Epithelial cell of proximal tubule (primary cell): ENCODE measurements at places on chromosomes 6 and 20.

DNA sequence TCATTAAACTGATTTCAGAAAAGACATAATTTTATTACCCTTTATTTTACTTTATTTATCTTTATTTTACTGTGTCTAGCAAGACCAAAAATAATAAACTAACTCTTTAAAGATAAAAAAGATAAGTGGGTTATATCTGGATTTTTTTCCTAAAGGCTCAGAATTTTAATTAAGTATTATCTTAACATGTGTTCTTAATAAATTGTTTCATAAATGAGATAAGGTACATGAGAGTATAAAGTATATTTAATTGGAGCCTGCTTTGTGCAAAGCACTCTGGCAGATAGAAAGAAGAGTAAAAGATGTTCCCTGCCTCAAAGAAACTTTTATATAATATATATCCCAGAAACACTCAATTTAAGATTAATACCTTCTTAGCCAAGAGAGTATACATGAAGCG lies 8.7 kb upstream of the FAM135A start:
- no peak for DNase-seq

DNA sequence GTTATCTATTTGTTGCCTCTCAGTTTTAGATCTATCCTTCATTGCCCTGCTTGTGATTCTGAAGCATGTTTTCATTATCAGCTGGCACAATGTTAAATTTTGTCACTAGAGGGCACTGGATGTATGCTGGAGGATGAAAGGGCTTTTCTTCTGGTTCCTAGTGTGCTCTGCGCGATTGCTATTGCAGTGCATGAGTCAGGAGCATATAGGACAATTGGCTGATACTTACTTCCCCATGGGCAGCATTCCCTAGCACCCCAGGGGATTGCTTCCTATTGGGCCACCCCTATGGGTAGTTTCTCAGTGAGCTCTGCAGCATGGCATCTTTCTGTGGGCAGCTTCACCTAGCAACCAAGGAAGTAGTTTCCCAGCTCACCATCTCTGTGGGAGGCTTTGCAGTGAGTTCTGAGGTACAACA lies 280.3 kb upstream of the SYNCRIP start:
- peak; percentile 32 for DNase-seq

DNA sequence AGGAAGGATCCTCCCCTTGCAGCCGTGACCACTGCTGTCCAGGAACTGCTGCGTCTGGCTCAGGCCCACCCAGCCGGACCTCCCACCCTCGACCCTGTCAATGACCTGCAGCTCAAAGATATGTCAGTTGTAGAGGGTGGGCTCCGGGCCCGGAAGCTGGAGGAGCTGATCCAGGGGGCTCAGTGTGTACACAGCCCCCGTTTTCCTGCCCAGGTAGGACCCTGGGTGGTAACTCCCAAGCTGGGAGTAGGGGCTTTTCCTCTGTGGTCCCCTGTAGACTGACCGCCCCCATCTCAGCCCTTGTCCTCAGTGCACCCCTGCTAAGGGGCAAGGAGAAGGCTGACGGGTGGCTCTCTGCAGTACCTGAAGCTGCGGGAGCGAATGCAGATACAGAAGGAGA lies 3.6 kb downstream of the DXO start:
- DNase-seq, result no peak

GRCh38 chr6:159105716-159106115 lies 60.9 kb upstream of the TAGAP start:
- DNase-seq, result no peak

- DNase-seq, result no peak
Measured at GRCh38 chr20:50237349-50237748, 46.7 kb downstream of the CEBPB start.

GRCh38 chr6:149071997-149072396 lies 245.5 kb upstream of the TAB2 start:
- DNase-seq, result no peak

DNA sequence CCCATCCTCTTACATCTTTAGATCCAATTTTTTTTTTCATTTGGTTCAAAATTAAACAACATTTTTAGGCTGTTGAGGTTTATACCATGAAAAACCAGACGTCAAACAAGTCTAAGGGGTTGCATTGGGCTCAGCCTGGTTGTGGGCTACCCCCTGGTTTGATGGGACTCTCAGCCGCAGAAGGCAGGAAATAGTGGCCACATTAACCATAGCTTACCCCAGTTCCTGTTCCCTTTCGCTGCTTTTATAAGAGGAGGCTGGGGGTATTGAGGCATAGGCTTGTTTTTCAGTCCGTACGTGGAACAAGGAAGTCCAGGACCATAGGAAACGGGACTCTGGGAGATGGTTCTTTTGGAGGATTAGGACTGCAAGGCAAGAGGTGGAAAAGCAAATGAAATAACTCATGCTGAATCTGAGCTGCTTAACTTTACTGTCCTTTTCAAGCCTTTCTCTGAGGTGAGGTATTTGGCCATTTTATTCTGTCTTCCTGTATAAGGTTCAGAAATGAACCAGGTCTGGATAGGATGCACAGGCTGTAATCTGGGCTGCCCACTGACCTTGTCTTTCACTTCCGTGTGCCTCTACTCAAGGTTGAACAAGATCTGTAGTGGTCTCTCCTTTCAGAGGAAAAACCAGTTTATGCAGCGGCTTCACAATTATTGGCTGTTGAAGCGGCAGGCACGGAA lies 7.7 kb downstream of the BRPF3 start:
- DNase-seq, result no peak

DNA sequence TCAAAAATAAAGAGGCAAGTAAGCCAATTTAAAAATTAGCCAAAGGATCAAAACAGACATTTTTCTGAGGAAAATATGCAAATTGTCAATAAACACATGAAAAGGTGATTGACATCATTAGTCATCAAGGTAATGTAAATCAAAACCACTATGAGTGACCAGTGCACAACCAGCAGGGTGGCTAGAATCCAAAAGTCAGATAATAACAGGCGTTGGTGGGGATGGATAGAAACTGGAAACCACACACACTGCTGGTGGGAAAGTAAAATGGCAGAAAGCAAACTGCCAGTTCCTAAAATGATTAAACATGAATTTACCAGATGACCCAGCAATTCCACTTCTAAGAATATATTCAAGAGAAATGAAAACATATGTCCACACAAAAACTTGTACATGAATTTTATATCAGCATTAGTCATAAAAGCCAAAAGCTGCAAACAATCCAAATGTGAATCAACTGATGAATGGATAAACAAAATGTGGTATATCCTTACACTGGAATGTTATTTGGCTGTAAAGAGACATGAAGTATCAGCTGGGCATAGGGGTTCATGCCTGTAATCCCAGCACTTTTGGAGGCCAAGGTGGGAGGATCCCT lies 74.8 kb upstream of the MBOAT1 start:
- DNase-seq, result no peak

DNA sequence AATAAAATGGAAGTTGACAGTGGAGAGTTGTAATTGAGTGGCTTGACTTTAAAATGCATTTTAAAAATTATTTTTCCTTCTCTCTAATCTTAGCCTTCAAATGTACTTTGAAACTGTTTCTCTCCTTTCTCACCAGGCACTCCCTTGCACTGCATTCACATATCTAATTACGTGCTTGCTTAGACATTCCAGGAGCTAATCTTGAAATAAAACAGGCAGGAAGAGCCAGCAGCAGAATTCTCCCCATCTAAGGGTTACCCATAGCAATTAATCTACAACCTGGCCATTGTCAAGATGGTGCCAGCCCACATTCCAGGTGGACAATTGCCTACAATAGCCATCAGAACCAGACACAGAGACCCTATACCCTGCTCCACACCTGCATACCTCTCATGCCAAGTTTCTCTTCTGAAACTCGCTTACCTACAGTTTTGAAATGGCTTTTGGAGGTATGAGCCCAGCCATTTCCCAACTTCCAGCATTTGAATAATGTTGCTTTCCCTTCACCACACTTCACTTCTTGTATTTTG lies 167.6 kb upstream of the GJE1 start:
- no peak for DNase-seq

GRCh38 chr20:33664085-33664761 lies 2.1 kb downstream of the C20orf144 start:
- DNase-seq, result no peak
